ENCODE measurements at places on chromosomes 7 and 10. TPM values are rescaled to one million over a fixed set of nuclear protein-coding genes. Genes with fewer than 3 reads are reported as not detected.
A peak's percentile ranks its signal among the peaks of the same experiment; 100 is the strongest.

OPALIN gene
- total RNA-seq = not detected

HMX2 gene
- not detected for total RNA-seq

OR2A42 gene
- total RNA-seq = not detected

ING3 gene
- total RNA-seq = 32.2 TPM

DNA sequence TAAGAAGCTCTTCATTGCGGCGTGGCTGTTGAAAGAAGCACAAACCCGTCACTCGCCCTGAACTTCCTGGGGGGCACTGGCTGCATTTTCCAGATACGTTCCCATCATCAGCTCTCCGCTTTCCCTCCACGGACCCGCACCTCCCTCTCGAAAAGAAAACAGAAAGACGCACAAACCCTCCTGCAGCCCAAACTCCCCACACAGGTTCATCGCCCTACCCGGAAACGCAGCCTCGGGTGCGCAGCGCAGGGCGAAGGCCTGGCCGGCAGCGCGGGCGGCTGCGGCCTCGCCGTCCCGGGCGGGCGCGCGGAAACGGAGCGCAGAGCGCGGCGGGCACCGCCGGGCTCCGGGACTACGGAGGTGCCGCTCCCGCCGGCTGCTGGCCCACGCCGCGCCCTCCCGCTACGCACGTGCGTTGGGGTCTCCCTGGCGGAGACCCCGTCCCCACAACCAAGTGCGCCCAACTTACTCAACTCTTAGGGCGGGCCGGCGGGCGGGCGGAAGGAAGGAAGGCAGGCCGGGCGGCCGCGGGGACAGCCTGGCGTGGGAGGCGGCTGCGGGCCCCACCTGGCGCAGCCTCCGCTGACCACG is 822 bp downstream of the ZNF800 start:
- H3K4me1 ChIP-seq = peaks cover 44% of the 10 kb centered on the region
- H3K27ac ChIP-seq = peak overlapping the region; percentile 88
- DNase-seq = peak; percentile 72
- peaks cover 32% of the 10 kb centered on the region for H3K36me3 ChIP-seq
- H3K4me3 ChIP-seq = peak overlapping the region; percentile 93

GRCh38 chr7:56009695-56010094 is 41.5 kb downstream of the PSPH start:
- no peaks in the 10 kb centered on the region for H3K27me3 ChIP-seq
- H3K36me3 ChIP-seq = no peaks in the 10 kb centered on the region
- no peak overlapping the region for H3K27ac ChIP-seq
- no peak overlapping the region for H3K4me3 ChIP-seq
- no peaks in the 10 kb centered on the region for H3K4me1 ChIP-seq

DNA sequence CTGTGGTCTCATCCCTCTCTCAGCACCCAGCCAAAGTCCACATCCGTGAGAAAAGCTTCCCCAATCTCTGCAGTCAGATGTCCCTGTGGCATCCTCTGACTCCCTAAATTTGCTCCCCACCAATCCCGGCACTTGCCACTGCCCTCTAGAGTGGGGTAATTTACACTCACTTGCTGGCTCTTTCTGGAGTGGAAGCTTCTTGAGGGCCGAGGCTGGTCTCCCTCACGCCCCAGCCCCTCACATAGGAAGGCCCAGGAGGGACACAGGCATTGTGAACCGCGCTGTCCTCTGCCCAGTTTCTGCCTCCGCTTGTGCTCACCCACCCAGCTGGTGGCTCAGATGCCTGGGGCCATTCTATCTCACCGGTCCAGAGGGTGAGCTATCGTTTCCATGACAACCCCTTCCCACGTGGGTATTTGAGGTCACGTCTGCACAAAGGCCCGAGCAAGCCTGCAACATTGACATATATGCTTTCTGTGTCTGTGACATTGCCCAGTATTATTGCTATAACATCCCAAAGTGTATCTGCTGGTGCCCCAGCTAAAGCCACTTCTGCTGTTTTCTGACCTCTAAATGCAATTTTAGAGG is 97.3 kb upstream of the CTBP2 start:
- H3K4me1 ChIP-seq = no peaks in the 10 kb centered on the region
- no peak overlapping the region for H3K27ac ChIP-seq
- H3K27me3 ChIP-seq = peaks cover 28% of the 10 kb centered on the region

- no peaks in the 10 kb centered on the region for H3K36me3 ChIP-seq
- no peak for DNase-seq
- H3K27ac ChIP-seq = no peak overlapping the region
- no peaks in the 10 kb centered on the region for H3K4me1 ChIP-seq
- H3K4me3 ChIP-seq = no peak overlapping the region
These were observed 76.2 kb downstream of the PLCE1 start for GRCh38 chr10:94069884-94070283.

GRCh38 chr10:31645786-31646185 is 282.8 kb downstream of the ARHGAP12 start:
- no peak overlapping the region for H3K27ac ChIP-seq
- no peaks in the 10 kb centered on the region for H3K36me3 ChIP-seq
- no peaks in the 10 kb centered on the region for H3K4me1 ChIP-seq
- no peak overlapping the region for H3K4me3 ChIP-seq
- no peak for DNase-seq

GRCh38 chr7:28630350-28630749 is 218.0 kb downstream of the CREB5 start:
- H3K4me1 ChIP-seq = no peaks in the 10 kb centered on the region
- H3K27me3 ChIP-seq = peaks cover 20% of the 10 kb centered on the region
- H3K4me3 ChIP-seq = no peak overlapping the region
- no peaks in the 10 kb centered on the region for H3K36me3 ChIP-seq
- H3K27ac ChIP-seq = no peak overlapping the region

GRCh38 chr10:88934900-88935672 is 17.5 kb downstream of the ACTA2 start:
- DNase-seq = peak; percentile 79
- peak overlapping the region; percentile 50 for H3K4me3 ChIP-seq
- H3K27me3 ChIP-seq = no peaks in the 10 kb centered on the region
- H3K27ac ChIP-seq = peak overlapping the region; percentile 64
- no peaks in the 10 kb centered on the region for H3K36me3 ChIP-seq

DNA sequence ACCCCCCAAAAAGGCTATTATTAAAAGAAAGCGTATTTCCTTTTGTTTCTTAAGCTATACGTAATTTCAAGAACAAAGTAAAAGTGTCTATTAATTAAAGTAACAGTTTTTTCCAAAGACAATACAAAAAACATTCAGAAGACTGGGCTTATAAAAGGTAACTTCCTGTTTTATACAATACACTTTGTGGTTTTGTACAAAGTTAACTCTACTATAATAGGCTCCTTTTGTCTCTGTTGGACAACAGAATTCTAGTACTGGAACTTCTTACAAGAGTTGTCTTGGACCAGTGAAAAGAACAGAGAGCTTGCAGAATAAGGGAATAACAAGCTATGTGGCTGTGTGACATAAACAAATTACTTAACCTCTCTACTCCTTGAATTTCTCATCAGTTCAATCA is 21.5 kb downstream of the SFMBT2 start:
- peak overlapping the region; percentile 54 for H3K27ac ChIP-seq
- DNase-seq = no peak
- H3K4me1 ChIP-seq = peaks cover 56% of the 10 kb centered on the region
- H3K36me3 ChIP-seq = peaks cover 4% of the 10 kb centered on the region
- H3K27me3 ChIP-seq = no peaks in the 10 kb centered on the region

DNA sequence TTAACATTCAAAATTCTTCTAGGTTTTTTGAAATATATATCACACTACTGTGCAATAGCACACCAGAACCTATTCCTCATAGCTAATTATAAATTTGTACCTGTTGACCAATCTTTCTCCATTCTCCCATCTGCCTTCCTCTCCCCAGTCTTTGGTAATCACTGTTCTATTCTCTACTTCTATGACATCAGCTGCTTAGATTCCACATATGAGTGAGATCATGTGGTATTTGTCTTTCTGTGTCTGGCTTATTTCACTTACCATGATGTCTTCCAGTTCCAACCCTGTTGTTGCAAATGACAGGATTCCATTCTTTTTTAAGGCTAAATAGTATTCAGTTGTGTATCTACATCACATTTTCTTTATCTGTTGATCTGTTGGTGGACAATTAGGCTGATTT is 54.4 kb upstream of the CCDC6 start:
- no peak for DNase-seq
- no peak overlapping the region for H3K4me3 ChIP-seq
- H3K36me3 ChIP-seq = no peaks in the 10 kb centered on the region

GRCh38 chr7:31256506-31256905 is 84.0 kb downstream of the NEUROD6 start:
- H3K27ac ChIP-seq = no peak overlapping the region
- no peak for DNase-seq
- H3K27me3 ChIP-seq = no peaks in the 10 kb centered on the region
- no peaks in the 10 kb centered on the region for H3K36me3 ChIP-seq

GRCh38 chr10:6722616-6723004 is 142.5 kb upstream of the PRKCQ start:
- no peak overlapping the region for H3K4me3 ChIP-seq
- H3K36me3 ChIP-seq = no peaks in the 10 kb centered on the region
- H3K4me1 ChIP-seq = no peaks in the 10 kb centered on the region
- peaks cover 44% of the 10 kb centered on the region for H3K27me3 ChIP-seq

- H3K36me3 ChIP-seq = no peaks in the 10 kb centered on the region
- DNase-seq = peak; percentile 91
- peaks cover 56% of the 10 kb centered on the region for H3K4me1 ChIP-seq
- no peaks in the 10 kb centered on the region for H3K27me3 ChIP-seq
- H3K27ac ChIP-seq = peak overlapping the region; percentile 98
These were observed 1.7 kb downstream of the TRIM8 start for GRCh38 chr10:102645741-102646609.

DNA sequence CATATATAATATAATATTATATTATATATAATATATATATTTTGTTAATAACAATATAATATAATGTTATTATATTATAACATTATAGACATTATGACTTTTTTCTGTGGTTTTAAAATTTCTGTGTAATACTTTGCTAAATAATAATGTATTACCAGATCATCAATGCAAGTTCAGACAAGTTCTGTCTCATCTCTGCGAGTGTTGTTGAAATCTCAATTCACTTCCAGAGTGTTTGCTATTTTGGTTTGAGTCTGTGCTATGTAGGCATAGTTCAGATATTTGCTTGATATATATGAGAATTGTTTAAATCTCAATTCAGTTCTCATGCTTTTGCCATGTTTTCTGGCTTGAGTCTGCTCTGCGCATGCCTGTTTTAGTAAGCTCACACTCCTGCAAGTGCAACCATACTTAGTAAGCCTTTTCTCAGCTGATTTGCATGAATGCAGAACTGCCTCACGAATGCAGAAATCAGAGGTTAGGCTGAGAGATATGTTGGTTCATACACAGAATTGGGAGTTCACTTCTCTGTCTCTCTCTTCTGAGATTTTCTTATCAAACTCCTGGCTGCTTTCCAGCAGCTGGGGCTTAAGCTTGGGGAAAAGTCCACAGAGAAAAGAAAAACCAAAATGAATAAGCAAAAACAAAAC is 830.2 kb upstream of the SORCS1 start:
- H3K27me3 ChIP-seq = no peaks in the 10 kb centered on the region
- no peak for DNase-seq
- H3K4me1 ChIP-seq = no peaks in the 10 kb centered on the region
- no peak overlapping the region for H3K27ac ChIP-seq

GRCh38 chr7:42493436-42494198 is 256.6 kb upstream of the GLI3 start:
- H3K4me1 ChIP-seq = no peaks in the 10 kb centered on the region
- H3K27ac ChIP-seq = no peak overlapping the region
- no peak overlapping the region for H3K4me3 ChIP-seq
- H3K36me3 ChIP-seq = no peaks in the 10 kb centered on the region
- no peak for DNase-seq

DNA sequence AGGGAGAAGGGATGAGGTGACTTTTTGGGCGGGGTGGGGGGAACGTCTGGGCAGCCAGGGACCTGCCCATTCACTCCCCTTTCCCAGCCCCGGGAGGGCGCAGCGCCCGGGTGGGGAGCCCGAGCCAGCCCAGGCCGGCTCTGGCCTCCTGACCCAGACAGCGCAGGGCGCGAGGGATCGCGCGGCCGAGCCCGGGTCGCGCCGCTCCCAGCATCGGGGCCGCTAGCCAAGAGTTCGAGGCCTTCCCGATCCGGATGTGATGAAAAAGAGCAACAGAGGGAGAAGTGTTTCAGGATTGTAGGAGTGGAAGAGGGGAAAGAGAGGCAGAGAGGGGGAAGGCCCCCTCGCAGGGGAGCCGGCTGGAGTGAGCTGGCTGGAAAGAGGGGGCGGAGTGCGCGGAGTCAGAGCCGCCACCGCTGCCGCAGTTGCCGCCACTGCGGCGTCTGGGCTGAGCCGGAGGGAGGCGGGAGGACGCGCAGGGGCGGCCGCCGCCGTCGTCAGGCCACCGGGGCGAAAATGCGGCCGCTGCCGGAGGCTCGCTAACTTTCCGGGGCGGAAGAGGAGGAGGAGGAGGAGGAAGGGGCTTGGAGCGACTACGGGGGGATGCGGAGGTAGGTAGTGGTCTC is at the start of gene MDFIC:
MDFIC (plus strand) TSS at position 69 of the 626 bp plus-strand sequence. CDS start 940 bp downstream, outside the sequence.
- H3K4me3 ChIP-seq = peak within 1 kb of the TSS; percentile 99
- no peaks in the 10 kb centered on the region for H3K27me3 ChIP-seq
- peak within 1 kb of the TSS; percentile 100 for H3K27ac ChIP-seq
- H3K36me3 ChIP-seq = peaks cover 4% of the 10 kb centered on the region
- peaks cover 59% of the 10 kb centered on the region for H3K4me1 ChIP-seq

GRCh38 chr10:818526-819220 is 112.8 kb downstream of the LARP4B start:
- no peaks in the 10 kb centered on the region for H3K27me3 ChIP-seq
- DNase-seq = no peak
- no peak overlapping the region for H3K4me3 ChIP-seq

DNA sequence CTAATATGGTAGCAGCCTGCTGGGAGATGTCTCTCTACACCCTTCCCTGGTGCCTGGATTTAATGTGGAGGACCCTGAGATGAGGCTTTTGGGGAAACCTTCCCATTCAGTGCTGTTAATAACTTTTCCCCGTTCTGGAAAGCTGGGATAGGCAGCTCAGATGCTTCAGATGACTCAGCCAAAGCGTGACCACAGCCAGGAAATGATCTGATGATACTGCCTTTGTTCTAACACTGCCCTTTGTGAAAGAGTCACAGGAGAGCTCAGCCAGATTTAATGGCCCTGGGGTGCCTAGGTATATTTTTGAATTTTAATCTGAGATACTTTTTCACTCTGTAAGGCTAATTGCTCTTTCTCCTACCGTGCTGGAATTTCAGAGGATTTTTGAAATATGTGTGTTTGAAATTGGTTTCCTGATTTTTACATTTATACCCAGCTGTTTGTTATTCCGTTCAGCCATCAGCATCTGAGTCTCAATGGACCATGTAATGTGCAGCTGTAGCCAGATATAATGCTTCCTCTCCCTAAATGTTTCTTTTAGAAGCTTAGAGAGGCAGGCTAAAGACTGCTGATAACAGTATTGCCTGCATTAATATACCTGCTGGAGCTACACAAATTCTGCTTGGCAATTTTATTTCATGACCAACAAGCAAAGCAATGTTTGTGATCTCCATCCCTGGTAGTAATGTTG is 17.8 kb downstream of the CELF2 start:
- DNase-seq = no peak
- H3K4me1 ChIP-seq = peaks cover 8% of the 10 kb centered on the region
- H3K36me3 ChIP-seq = no peaks in the 10 kb centered on the region

Measured in natural killer cell treated with Interleukin-12 subunit alpha and Interleukin-12 subunit beta and Interleukin-15 and Interleukin-18, amount 100 ng/mL, for 72 hours (primary cell).